T follicular helper cell (primary cell): ENCODE measurements at places on chromosomes 6 and 20.
A peak's percentile ranks its signal among the peaks of the same experiment; 100 is the strongest.

DNA sequence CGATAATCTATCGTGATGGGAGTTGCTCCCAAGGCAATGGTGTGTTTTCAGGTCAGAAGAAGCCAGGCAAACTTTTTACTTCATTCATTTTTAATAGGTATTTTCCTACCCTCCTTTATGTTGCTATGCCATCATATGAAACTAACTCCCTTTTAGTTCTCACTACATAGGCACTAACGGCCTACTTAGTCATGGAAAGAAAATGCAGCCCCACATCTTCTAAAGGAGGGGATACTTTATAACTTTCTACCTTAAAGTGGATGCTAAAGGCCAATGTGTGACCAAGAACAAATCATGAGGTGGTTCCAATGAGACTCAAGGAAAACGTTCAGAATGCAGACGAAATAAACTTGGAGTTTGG is 193.8 kb downstream of the FOXA2 start:
- no peak for DNase-seq

GRCh38 chr6:105759015-105759414 is 327.1 kb upstream of the PRDM1 start:
- DNase-seq = no peak

- no peak for DNase-seq
Observed at GRCh38 chr6:35275744-35276260, 16.3 kb downstream of the ZNF76 start.

DNA sequence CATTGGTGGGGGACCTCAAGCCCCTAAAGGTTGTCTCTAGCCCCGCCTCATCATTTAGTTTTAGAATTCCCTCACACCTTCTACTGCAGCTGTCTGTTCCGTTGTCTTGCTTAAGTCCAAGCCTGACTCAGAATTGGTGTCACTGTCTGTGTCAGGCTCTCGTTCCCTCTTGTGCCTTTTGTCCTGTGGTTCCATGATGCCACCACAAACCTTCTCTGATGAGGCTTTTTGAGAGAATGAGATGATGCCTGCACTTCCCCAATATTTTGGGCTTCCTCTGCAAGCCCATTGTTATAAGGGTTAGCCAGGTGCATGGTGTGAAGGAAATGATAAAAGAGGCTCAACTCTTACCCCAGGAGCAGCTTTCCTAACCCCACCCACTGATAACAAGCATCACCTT is 8.1 kb upstream of the AKIRIN2 start:
- no peak for DNase-seq

DNA sequence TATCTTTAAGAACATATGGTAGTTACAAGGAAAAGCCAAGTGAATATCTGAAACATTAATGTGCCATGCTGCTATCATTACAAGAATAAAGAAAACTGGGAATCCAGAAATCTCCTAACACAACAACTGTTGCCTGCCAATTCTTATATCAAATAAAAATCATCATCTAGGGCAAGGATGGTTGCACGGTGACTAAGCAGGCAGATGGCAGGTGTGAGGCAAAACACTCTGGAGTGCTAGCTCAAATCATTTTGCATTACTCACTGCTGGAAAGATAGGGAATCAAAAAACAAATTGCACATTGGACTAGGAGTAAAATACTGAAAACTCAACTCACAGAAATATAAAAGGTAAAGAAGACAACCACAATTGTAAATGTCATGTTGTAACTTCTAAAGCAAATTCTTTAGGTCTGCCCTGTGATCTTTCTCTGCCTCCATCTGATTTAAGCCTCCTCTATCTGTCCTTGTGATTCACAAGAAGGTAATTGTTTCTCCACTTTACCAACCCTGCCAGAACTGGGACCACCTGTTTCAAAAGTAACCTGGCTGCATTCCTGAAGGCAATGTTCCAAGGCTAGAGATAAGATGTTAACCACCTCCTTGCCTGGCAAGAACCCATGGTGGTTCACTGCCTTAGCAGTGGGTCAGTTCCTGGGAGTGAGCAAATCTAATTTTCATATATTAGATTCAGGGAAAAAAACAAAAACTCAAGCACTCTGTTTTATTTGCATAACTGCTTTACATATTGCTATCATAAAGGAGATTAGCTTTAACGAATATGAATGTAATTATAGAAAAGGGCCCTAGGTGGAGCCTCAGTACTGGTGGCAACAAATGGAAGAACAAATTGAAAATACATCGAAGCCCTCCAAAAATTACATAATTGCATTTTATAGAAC is 33.1 kb upstream of the LCA5 start:
- DNase-seq = no peak

DNA sequence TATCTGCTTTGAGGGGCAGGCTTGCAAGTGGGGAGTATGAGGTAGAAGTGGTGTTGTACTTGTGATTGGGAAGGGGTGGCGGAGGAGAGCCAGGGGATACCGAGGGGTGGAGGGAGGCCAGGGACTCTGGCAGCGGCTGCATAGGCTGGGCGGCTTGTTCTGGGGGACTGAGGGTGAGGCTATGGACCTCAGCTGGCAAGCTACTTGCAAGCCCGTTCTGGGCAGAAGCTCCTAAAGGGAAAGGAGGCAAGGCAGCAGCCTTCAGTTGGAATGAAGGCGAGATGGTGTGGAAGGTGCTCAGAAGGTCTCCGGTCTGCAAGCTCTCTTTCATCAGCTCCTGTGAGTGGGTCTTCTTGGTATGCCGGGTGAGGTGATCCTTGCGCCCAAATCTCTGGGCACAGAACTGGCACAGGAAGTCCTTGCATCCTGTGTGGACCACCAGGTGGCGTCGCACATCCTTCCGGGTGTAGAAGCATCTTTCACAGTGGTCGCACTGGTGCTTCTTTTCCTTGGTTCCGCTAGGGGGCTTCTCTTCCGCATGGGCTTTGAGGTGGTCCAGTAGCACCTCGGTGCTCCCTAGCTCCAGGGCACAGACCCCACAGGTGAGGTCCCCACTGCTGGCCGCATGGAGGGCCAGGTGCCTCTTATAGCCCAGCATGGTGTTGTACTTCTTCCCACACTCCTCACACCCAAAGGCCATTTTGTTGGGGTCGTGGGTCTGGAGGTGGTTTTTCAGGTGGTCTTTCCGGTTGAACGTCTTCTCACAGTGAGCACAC is 66.0 kb downstream of the PLAGL1 start:
- DNase-seq = peak; percentile 27

- DNase-seq = no peak
Observed at GRCh38 chr6:5302220-5302946, 41.1 kb downstream of the FARS2 start.

DNA sequence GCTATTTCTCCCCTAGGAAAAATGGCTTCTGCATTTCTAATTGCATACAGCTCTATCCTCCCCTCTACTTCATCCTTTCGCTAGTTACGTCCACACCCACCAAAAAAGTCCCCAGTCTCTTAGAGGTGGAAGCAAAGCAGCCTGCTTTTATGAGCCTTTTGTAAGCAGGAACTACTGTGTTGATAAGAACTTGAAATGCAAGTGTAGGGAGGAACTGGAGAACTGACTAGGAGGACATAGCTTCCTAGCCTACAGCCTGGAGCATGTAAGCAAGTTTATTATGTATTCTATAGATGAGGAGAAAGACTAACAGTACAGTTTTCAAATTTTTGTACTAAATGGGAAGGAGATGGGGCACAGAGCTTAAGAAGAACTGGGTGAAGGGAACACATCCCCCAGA is 10.3 kb downstream of the ARHGAP18 start:
- DNase-seq = no peak

- no peak for DNase-seq
Observed at GRCh38 chr6:106988664-106989063, 14.1 kb upstream of the CD24 start.

- no peak for DNase-seq
Observed at GRCh38 chr20:1207293-1207878, 4.1 kb downstream of the C20orf202 start.

DNA sequence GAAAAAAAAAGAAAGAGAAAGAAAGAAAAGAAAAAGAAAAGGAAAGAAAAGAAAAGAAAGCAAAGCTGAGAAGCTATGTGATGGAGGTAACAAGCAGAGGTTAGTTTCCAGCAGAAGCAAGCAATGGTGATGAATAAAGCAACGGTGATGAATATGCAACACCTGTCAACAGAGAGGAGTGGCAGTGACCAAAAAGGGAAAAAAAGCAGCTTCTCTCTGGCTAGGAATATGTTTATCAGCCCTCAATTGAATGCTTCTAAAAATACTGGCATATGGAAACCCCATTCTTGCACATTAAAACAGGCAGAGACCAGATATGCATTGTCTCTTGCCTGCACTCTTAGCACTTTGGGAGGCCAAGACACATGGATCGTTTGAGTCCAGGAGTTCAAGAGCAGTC is 100.9 kb downstream of the GJA1 start:
- DNase-seq = no peak

DNA sequence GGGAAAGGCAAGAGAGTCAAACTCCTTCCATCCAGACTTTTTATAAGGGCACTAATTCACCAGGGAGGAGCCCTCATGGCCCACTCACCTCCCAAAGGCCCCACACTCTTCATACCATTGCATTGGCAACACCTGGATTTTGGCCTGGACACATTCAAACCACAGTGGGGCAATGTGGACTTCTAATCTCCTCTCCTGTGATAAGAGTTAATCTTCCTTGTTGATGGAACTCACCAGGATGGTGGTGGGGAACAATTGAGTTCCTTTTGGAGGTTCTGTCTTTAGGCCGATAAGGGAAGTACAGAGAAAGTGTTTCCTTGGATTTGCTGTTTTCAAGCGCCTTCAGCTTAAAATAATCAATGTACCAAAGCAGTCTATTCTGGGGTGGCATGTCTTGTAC is 268.7 kb downstream of the CD83 start:
- no peak for DNase-seq

DNA sequence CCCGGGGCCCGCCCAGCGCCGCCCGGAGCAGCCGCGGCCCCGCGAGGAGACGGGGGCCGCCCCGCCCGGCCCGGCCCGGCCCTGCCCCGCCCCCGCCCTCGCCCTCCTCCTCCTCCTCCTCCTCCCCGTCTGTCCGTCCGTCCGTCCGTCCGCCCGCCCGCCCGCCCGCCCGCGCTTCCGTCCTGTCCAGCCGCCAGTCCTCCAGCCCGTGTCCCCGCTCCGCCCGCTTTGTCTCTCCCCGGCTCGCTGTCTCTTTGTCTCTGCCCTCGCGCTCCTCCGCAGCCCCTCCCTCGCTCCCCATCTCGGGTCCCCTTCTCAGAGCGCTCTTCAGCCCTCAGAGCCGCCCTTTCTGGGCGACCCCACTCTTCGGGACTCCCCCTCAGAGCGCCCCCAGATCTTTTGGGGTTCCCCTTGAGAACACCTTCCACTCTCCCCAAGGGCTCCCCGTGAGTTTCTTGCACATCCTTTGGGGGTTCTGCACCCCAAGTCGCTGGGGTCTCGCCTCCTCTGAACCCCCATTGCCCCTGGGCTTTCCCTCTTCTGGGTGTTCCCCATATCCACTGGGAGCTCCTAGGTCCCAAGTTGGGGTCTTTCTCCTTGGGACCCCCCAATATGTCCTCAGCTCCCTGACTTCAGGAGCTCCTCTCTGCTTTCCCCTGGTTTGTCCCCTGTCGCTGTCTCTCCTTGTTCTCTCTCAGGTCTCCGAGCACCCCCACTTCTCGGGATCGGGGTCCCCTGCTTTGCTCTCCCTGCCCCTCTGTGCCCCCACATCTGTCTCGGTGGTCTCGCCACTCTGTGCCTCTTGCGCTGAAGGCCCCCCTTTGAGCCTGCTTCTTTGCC is 79.5 kb upstream of the MYL9 start:
- DNase-seq = peak; percentile 25

DNA sequence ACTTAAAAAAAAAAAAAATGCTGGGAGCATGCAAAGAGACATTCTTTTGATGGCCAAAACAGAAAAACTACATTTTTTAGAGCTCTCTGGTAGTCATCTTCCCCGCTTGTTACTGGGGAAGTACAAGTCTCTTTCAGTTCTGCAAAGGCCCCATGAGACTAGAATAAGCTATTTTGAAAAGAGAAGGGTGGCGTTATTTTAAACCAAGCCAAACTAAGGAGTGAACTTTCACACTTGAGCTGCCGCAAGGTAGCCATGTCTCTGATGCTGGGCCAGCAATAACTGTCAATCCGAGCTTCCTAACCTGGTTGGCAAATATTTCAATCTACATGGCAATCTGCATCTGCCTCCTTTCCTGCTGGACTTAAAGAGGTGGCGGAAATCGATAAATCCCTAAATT is 96.7 kb downstream of the L3MBTL3 start:
- no peak for DNase-seq

DNA sequence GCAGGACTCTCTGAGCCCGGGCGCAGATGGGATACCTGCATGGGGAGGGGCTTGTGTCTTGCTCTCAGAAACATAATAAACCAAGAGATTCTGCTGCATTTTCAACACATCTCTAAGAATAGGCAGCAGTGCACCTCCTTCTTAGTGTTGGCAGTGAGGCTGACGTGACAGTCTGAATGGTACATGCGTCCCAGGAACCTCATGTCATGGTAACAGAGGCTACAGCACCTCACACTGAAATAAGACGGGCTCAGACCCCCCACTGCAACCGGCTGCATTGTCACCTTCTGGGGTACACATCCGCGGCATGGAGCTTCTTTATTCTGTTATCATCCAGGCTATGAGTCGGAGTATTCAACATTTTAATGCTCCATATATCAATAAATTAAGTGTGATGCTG is 397.3 kb upstream of the AGPAT4 start:
- DNase-seq = no peak

GRCh38 chr20:43563429-43563828 is 4.6 kb downstream of the SGK2 start:
- DNase-seq = no peak

GRCh38 chr20:15789079-15789478 is 784.2 kb downstream of the KIF16B start:
- no peak for DNase-seq

- DNase-seq = no peak
Observed at GRCh38 chr6:45647341-45648261, 269.9 kb upstream of the SUPT3H start.

- DNase-seq = no peak
Observed at GRCh38 chr20:23062632-23063031, 13.2 kb upstream of the THBD start.

- DNase-seq = no peak
Observed at GRCh38 chr6:162485464-162485863, 242.1 kb downstream of the PRKN start.

DNA sequence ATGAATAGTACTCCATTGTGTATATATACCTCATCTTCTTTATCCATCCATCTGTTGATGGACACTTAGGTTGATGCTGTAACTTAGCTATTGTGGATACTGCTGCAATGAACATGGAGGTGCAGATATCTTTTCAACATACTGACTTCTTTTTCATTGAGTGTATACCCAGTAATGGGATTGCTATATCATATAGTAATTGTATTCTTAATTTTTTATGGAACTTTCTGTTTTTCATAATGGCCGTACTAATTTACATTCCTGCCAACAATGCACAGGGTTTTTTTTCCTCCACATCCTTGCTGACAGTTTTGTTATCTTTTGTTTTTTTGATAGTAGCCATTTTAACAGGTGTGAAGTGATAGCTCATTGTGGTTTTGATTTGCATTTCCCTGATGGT is 5.2 kb downstream of the CCN2 start:
- no peak for DNase-seq
